ENCODE measurements at places on chromosomes 13 and 19.

DNA sequence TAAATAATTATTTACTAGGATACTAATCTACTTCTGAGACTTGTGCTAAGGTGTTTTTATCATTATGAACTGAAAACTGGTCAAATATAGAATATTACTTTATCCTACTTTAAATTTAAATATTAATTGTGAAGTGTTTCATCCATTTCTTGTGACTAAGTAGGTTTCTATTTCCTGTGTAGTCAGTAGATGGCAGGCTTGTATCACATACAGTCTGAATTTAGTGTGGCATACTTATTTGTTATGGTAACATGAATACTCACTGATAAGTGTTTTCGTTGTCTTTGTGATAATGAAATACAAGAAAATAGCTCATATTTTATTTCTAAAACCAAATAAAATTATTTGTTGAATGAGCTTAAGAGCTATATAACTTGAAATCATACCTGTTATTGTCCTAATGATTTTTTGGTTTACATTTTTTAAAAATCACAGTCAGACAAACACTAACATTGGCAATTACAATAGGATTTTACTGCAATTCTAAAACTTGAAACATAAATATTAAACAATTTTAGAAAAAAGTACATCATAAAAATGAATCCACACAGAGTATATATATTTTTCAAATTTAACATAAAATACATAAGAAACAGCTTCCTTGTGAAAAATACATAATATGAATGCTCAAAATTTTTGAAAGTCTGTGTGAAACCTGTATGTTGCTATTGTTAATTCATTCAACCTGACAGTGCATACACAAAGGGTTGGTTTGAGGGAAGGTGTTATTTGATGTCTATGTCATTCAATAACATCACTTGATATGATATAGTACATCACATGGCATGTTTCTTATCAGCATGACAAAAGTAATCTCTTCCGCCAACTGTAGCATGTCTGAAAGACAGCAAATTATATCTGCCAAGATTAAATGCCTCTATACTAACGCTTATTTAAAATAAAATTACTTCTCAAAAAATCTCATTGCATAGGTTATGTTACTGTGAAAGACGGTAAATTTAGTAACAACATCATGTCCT lies 904.8 kb upstream of the PCDH20 start:
- DNase-seq, result no peak

GRCh38 chr19:42184401-42184861 lies 33.0 kb downstream of the DEDD2 start:
- peak; percentile 60 for DNase-seq

DNA sequence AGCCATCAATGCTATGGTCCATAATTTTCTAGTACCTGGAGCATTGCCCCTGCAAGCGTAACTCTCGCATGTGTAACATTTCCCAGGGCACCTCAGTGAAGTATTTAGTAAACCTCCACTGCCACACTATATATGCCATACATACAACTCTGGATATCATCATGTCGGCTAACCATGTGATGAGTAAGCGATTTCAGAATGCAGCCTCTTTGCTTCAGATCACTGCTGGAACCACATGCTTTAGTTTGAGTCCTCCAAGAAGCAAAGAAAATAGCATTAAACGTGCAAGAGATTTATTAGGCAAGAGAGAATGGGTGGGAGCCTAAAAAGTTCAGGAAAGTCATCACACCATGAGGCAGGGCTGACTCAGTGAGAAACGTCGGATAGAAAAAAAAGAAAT lies 635.6 kb upstream of the SLITRK5 start:
- no peak for DNase-seq

GRCh38 chr19:7337380-7338194 lies 11.2 kb upstream of the ARHGEF18 start:
- DNase-seq, result peak; percentile 78

DNA sequence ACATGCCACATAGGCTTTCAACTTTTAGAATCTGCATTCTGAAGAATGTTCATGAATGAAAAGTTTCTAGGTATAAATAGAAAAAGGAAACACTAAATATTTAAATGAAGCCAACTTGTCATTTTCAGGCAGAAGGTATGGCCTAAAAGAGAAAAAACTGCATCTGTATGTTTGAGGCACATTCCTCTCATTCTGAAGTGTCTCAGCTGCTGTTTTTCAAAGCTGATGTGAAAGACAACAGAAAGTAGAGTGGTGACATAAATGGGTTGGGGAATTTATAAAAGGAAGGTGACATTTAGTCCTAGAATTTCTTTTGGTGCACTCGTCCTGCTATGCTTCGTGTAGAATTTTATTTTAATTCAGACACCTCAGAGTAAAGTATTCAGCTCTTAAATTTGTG lies 539.6 kb upstream of the SLITRK5 start:
- DNase-seq, result no peak

DNA sequence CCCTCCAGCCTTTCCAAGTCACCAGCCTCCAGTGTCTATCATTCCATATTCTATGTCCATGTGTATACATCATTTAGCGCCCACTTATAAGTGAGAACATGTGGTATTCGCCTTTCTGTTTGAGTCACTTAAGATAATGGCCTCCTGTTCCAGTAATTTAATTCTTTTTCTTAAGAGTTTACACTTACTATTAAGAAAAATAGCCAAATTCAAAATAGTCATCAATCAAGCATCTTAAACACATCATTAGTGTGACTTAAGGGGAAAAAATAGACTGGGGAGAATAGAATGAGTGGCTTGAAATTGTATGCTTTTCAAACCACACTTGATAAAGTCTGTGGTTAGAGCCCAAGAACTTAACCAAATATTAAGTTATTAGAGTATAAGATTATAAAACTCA lies 248.0 kb downstream of the MAB21L1 start:
- no peak for DNase-seq

- DNase-seq, result no peak
Measured at GRCh38 chr13:28710161-28710560, 8.6 kb downstream of the SLC46A3 start.

DNA sequence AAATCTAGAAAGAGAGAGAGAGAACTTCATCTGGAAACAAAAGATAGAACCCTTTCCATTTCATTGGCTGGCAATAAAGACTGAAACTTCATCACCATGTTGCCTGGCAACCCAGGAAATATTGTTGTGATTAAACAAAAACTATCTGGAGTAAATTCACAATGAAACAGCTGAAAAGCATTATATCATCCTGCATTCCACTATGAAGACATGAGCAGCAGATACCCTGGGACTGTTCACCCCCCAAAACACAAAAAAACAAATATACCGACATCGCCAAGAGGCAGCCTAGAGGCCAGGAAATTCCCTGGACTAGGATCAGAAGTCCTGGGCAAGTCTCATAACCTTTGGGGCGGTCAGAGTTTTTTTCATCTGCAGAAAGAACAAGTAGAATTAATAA lies 158.3 kb downstream of the FOXO1 start:
- DNase-seq, result no peak
